ENCODE measurements at places on chromosomes 6 and 20.

GRCh38 chr20:2829376-2829775 is 11.1 kb downstream of the PCED1A start:
- no peak for DNase-seq

DNA sequence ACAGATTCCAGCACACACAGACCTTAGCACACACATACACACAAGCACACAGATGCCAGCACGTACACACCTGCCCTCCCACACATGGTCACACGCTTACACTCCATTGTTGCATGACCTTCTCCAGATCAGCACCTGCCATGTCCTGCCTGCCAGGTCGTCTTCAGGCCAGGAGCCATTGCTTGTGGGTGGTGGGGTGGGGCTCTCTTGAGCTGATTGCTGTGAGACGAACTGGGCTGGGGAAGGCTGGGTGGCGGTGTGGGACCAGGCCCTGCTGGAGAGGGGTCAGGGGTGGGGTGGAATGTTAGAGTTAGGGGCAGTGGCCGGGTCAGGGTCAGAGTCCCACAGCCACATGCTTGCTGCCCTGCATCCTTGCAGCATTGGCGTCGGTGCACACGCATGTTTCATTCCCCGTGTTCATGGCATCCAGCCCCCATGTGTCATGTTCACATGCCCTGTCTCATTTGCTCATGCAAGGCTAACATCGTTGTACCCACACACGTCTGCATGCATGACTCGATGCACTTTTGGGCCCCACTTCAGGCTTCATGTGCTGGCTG is 6.5 kb upstream of the NPBWR2 start:
- no peak for DNase-seq

GRCh38 chr6:33589731-33590530 is 9.9 kb upstream of the BAK1 start:
- no peak for DNase-seq

DNA sequence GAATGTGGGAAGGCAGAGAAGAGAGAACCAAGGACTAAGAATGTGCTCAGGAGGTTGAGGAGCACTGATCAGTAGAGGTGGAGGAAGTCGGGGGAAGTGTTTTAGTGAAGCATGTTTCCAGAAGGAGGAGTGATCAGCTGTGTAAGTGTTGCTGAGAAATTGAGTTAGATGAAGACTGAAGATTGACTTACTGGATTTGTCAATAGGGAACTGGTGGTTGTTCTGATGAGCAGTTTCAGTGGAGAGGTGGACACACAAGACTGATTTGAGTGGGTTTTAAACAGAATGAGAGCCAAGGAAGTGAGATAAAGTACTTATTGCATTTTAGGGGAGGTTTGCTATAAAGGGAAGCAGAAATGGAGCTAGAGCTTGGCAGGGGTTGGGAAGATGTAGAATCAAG is 182.6 kb downstream of the CDKAL1 start:
- no peak for DNase-seq

DNA sequence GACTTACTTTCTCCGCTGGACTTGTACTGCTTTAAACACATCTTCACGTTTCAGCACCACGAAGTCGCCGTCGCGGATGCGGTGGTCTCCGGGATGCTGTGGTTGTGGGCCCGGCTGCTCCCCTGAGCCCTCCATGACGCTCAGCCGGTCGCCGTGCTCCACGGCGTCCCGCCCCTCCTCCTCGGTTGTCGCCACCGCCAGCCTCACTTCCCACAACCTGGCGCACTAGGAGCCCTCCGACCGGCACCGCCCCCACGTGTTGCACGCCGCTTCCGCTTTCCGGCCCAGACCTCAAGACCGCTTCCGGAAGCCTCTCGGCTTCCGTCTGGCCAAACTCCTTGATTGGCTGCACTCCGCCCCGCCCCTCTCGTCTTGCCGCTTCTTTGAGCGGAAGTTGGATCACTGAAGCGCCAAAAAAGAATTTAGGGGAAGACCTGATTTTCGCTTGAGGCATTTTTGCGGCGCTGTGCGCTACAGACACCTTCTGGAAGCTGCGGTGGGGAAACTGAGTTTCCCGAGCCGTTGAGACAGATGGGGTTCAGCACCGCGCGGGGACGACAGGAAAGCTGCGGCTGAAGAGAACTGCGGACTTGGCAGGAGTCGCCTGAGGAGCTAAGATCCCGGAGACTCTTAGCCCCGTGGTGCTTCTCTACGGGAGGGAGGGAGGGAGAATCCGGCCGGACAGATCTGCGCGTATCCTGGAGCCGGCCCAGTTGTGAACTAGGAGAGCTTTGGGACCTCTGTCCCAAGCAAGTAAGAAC is at the start of the genes MCM8 and TRMT6:
MCM8 (plus strand) TSS at position 382 of the 761 bp plus-strand sequence. CDS start 1,364 bp downstream, outside the sequence.
TRMT6 (minus strand) TSS at position 263 of the 761 bp plus-strand sequence; CDS start at position 135, 128 bp downstream.
- peak; percentile 92 for DNase-seq

DNA sequence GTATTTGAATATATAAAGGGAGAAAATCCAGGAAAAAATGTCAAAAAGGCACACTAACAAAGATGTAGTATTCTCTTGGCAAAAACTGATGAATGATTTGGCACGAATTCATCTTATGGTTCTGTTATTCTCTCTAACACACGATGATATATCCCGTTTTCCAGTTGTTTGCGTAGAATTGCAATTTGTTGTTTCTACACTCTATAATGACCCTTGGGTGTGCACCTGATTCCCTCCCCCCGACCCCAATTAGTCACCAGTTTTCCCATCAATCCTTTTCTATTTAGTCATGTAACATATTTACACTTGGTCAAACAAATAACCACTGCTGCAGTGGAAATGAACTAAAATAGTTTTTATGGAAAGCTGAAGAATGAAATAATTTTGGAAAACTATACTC is 1.5 kb upstream of the ARID1B start:
- no peak for DNase-seq

DNA sequence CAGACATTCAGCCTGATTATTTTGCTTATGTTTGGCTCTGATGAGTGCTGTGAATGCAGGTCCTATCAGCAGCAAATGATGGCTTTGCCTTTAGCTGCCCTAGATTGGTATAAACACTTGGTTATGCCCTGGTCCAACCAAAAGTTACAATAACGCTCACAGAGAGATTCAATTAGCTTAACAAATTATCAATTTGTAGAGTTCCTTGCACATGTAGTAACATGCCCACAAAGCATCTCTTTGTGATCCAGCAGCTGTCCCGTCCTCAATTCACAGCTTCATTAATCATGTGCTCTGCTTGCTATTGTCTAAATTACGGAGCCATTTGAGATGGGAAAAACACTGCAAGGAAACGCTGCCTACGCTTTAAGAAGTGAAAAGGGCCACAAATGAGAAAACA is 457.9 kb downstream of the HDGFL1 start:
- no peak for DNase-seq
